Activated B cell treated with CpG ODN at 0.5 μM for 24 hours (primary cell): ENCODE measurements at places on chromosomes 2 and 18.

- DNase-seq = no peak
These were observed 384.5 kb upstream of the MMADHC start for GRCh38 chr2:149972066-149972465.

DNA sequence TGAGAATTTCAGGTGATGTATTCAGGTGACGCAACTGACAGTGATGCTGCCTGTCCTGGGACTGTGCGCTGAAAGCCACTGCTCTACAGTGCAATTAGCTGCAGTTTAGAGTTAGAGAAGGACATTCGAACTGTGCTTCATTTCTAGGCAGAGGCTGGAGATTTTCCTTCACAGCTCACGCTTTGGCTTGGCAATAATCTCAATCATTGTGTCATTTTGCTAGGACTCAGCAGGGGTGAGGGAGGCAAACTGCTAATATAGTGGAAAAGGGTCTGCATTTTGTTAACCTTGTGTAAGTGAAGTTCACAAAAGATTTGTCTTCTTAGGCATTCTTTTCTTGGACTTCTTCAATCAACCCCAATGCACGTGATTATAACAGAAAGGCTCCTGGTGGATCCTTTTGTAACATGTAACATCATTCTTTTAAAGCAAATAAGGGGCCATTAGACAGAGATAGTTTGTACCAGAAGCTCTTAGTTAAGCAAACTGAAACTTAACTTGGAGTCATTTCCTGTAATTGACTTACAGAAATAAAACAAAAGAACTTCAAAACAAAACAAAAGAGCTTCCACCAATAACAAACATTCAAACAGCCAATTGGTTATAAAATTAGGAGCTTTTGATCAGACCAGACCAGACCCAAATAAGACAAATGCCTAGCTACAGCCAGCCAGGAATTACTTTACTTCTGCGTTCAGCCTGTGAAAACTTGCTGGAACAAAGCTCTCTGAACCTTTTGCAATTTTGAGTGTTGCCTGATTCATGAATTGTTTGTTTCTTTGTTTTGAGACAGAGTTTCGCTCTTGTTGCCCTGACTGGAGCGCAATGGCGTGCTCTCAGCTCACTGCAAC is 1376.3 kb upstream of the CELF4 start:
- no peak for DNase-seq

DNA sequence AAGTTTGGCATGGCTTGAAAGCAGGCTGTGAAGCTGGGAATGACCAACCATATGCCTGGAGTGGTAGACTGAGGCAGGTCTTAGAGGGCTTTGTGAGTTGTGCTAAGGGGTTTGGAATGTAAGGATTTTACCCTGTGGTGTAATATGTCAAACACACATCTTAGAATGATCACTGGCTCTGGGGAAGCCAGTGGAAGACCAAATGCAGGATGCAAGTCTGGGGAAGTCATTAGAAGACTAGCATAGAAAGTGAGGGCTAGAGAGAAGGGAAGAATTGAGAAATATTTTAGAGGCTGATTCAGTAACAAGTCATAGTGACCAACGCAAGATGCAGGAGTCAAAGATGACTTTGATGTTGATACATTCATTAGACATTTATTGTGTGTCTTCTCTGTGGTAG is 3.5 kb upstream of the FHOD3 start:
- no peak for DNase-seq

GRCh38 chr2:109711230-109712122 is 82.6 kb upstream of the RGPD5 start:
- DNase-seq = no peak

- DNase-seq = no peak
These were observed 30.0 kb downstream of the HJURP start for GRCh38 chr2:233824373-233824772.

DNA sequence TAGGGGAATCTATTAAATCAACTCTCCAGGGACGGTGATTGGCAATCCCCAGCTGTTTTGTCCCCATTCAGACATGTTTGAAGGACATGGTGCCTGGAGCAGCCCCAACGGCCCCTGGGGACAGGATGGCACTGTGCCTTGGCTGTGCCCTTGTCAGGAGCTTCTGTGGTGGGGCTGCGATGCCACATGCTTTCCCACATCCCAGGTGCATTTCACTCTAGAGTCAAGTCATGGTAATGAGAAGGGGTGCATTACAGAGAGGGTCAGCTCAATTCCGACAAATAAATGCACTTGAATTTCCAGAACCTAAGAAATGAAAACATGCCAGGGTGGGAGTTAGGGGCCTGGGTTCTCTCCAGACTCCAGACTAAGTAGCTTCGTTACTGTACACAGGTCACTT is 289.4 kb upstream of the PXDN start:
- no peak for DNase-seq

- DNase-seq = no peak
These were observed 99.7 kb upstream of the CYRIA start for GRCh38 chr2:16765356-16765755.

DNA sequence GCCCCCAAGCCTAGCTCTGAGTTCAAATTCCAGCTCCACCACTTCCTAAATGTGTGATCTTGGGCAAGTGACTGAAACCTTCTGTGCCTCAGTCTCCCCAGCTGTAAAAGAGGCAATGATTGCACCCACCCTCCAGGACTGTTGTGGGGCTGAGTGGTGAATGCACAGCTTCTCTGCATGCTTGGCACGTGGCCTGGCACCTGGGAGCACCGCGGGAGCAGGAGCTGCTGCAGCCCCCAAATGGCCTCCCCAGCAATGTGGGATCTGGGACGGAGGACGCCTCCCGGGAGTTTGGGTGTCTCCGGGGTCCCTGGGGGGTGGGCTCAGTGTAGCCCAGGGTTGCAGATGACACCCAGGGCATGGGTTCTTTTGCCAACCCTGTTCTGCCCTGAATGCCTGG is 1.6 kb downstream of the KLHL30 start:
- DNase-seq = no peak

DNA sequence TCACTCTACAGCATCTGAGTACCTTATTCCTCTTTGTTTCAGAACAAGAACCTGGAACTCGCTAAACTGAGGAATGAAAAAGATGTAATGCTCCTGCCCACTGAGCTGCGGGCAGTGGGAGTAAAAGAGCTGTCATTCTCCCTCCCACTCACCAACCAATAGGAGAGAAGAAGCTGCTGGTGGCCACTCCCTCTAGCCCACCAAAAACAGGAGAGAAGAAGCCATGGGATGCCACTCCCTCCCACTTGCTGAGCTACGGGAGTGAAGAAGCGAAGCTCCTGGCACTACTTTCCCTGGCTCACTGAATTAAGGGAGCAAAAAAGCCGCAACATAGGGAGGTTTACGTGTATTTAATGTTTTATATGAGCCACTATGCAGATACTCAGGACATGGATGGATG is 53.7 kb downstream of the RIT2 start:
- DNase-seq = no peak

DNA sequence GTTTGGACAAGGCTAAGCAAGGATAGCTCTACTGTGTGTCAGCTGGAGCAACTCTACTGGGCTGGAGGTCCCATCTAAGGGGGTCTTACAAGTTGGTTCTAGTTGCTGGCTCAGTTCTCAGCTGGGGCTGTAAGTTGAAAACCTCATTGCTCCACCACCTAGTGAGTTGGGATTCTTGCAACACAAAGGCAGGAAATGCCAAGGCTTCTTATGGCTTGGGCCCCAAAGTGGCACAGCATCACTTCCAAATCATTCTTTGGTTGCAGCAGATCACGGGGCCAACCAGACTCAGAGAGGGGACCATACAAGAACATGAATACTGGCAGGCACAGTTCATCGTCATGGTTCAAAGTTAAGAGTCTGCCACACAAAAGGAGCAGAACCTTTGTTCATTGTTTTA is 332.7 kb downstream of the LRRTM1 start:
- DNase-seq = no peak

DNA sequence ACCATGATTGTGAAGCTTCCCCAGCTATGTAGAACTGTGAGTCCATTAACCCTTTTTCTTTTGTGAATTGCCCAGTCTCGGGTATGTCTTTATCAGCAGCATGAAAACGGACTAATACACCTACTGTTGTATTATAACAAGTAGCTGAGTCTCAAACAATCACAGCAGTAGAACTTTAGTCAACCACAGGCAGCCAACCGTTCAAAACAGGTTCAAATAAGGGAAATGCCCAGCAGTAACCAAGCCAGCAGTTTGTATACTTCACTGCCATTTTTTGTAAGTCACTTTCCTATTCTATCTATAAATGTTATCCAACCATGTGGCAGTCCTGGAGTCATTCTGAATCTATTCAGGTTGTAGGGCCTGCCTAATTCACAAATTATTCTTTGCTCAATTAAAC is 1560.6 kb upstream of the SLC39A10 start:
- DNase-seq = no peak

DNA sequence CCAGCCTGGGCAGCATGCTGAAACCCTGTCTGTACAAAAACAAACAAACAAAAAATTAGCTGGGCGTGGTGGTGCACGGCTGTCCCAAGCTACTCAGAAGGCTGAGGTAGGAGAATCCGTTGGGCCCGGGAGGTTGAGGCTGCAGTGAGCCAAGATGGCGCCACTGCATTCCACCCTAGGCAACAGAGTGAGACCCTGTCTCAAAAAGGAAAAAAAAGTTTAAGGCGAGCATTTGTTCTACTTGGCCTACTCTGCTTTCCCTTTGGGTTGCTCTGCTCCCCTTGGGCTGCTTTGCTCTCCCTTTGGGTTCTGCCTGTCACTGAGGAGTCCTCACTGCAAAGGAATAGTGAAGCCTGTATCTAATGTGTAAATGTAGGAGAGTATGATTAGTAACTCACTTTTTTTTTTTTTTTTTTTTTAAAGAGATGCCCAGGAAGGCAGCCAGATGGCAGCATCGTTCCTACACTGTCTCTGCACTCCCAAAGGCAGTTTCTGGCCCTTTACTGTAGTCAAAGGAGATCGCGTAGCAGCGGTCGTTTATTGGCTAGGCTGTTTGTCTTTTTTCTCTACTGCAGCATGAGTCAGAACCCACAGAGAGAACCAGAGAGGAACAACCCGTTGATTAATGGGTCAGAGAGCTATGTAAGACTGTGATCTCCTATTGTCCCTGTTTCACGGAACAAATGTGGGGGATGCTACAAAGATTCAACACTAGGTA is 118.3 kb upstream of the CWC22 start:
- DNase-seq = no peak

GRCh38 chr2:128016620-128017019 is 11.2 kb downstream of the SAP130 start:
- no peak for DNase-seq

GRCh38 chr2:10269711-10270610 is 32.7 kb upstream of the HPCAL1 start:
- no peak for DNase-seq

DNA sequence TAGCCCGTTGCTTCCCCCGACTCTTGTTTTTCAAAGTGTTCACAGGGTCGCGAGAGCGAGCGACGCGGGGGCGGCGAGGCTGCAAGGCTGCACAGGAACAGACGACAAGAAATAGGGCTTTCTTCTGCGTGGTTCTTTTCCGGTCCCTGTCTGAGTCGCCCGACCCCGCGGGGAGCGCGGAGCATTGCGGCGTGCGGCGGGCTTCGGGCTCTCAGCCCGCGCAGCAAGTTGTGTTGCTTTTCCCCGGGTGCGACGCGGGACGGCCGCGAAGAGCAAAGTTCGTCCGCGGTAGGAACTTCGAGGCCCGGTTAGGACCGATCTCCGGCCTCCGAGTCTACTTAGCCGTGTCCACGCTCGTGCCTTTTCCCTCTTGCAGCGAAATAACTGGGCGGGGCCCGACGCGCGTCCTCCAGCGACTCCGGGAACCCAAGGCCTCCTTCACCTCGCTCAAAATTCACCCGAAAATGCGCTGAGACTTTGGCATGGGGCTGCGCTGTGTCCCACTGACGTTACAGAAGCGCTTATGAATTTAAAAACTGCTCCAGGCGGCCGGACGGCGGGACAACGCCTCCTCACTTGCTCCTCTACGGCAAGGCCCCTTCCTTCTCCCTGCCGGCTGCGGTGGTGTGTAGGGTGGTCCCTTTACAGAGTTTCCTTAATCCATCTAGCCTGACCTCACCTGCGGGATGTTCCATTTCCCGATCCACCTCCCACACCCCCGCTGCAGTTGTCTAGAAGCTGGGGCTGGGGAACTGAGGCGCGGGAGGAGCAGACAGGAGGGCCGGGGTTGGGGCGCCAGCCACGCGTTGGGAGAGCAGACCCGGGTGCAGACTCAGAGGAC is 1.5 kb upstream of the BCL2L11 start:
- DNase-seq = peak; percentile 53
